ENCODE measurements at places on chromosomes 6 and 20. TPM values are rescaled to one million over a fixed set of nuclear protein-coding genes. Genes with fewer than 3 reads are reported as not detected.

GRCh38 chr6:38110481-38110971 lies 291.0 kb downstream of the ZFAND3 start:
- DNase-seq, result peak; percentile 5

DNA sequence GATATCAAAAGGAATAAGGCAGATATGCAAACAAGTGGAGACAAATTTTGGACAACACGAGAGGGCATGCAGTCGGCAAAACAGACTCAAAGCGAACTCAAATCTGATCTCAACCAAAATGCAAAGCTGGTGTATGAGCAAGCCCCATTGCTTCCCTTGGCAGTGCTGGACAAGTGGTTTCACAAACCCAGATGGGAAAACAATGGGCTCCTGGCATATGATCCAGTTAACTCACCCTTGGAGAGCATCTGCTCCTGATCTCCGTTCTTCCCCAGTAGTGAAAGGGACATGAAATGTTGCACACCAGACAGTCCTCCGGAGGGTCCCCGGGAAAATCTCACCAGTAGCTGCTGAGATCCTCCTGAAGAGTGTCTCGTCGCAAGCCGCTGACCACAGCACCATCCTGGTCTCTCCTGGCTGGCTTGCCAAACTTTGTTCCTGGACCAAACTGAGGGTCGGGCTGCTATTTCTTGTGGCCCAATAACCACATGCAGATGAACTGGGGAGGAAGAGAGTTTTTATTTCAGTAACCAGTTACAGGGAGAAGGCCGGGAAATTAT lies 84.3 kb upstream of the THBS2 start:
- DNase-seq, result no peak

DNA sequence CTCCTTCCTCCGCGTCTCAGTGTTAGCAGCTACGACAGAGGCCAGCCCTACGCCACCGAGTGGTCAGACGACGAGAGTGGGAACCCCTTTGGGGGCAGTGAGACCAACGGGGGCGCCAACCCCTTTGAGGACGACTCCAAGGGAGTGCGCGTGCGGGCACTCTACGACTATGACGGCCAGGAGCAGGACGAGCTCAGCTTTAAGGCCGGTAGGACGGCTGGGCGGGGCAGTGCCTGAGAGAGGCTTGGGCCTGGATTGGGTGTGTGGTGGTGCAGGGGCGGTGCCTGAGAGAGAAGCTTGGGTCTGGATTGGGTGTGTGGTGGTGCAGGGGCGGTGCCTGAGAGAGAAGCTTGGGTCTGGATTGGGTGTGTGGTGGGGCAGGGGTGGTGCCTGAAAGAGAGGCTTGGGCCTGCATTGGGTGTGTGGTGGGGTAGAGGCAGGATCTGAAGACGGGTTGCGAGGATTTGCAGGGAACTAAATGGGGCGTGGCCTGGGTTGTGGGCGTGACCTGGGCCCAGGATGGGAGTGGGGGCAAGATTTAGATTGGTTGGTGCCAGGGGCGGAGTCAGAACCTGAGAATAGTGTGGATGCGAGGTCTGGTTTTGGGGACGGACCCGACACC lies 24.4 kb downstream of the SPDEF start:
- DNase-seq, result no peak

DNA sequence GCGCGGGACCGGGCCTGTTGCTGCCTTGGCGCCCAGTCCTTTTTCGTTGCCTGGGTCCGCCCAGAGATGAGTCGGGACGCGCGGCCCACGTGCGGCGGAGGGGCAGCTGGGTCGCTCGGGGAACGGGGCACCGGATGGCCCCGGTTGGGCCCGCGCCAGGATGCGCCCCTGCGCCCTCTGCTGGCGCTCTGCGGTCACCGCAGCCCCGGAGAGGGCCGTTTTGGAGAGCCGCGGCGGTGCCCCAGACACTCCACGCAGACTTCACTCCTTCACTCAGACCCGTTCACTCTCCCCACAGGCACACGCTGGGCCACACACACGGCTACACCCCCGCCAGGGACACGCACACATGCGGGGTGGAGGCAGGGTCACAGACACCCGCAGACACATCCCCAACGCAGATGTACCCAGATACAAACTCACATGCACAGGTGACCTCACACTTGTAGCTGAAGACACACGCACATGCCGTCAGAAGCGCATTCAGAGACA lies 38.8 kb downstream of the SRC start:
- peak; percentile 78 for DNase-seq

GRCh38 chr20:29689411-29690225 lies 1567.8 kb upstream of the DEFB115 start:
- DNase-seq, result no peak

GRCh38 chr6:162960679-162961457 lies 233.1 kb downstream of the PACRG start:
- DNase-seq, result no peak

DNA sequence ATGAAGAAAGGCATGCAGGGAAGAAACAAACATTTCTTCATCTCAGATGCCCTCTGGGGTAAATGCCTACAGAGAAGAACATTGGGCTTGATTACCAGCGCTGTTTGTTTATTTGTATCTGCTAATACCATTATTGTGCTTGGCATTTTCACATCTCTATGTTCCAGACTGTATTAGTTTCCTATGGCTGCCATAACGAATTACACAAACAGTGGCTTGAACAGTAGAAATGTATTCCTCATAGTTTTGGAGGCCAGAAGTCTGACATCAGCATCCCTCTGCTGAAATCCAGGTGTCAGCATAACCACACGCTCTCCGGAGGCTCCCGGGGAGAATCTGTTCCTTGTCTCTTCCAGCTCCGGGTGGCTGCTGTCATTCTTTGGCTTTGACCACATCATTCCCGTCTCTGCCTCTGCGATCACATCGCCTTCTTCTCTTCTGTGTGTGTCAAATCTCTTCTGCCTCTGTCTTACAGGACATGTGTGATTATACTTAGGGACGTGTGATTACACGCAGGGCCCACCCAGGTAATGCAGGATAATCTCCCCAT lies 241.6 kb upstream of the SUPT3H start:
- no peak for DNase-seq

GRCh38 chr6:105087571-105088211 lies 92.1 kb downstream of the POPDC3 start:
- DNase-seq, result peak; percentile 29

GRCh38 chr6:69392745-69393144 lies 404.1 kb downstream of the LMBRD1 start:
- no peak for DNase-seq

GRCh38 chr6:31767096-31767645 lies 4.7 kb downstream of the SAPCD1 start:
- no peak for DNase-seq

DNA sequence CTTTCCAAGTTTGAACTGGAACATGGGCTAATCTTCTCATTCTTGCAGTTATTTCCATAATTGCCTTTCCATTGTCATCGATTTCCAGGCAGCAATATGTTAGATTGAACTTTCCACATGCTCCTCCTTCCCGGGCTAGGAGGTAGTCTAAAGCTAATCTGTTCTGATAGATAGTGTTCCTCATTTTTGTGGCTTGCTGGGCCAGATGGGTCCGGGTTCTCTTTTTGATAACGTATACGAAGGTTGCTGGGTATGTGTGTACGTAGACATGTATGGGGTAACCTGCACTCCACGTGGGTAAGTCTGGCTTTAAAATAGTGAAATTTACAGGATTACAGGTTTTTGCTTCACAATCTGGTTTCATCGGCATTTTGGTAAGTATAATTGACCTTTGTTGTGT lies 14.0 kb upstream of the GMPR start:
- DNase-seq, result no peak

GRCh38 chr6:23659125-23659524 lies 466.9 kb upstream of the NRSN1 start:
- DNase-seq, result peak; percentile 38

DNA sequence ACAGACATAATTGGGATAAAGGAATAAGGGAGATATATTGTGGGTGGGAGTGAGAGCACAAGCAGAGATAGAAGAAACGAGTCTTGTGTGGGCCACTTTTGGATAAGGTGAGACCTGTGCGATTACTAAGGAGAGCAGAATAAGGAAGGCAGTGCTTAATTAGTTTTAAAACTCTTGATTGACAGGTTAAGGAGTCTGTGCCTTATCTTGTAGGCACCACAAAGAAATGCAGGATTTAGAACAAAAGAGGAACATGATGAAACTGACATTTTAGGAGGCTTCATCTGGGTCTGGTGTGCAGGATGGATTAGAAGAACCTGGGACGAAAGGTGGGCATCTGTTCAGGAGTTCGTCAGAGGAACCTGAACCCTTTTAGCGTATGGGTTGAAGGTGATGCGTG lies 70.2 kb upstream of the KIF25 start:
- no peak for DNase-seq

GRCh38 chr6:168035661-168036545 lies 38.4 kb downstream of the KIF25 start:
- peak; percentile 78 for DNase-seq

GRCh38 chr20:7883309-7883708 lies 56.9 kb downstream of the HAO1 start:
- no peak for DNase-seq

- no peak for DNase-seq
Observed at GRCh38 chr6:1687402-1687801, 77.7 kb downstream of the FOXC1 start.

DNA sequence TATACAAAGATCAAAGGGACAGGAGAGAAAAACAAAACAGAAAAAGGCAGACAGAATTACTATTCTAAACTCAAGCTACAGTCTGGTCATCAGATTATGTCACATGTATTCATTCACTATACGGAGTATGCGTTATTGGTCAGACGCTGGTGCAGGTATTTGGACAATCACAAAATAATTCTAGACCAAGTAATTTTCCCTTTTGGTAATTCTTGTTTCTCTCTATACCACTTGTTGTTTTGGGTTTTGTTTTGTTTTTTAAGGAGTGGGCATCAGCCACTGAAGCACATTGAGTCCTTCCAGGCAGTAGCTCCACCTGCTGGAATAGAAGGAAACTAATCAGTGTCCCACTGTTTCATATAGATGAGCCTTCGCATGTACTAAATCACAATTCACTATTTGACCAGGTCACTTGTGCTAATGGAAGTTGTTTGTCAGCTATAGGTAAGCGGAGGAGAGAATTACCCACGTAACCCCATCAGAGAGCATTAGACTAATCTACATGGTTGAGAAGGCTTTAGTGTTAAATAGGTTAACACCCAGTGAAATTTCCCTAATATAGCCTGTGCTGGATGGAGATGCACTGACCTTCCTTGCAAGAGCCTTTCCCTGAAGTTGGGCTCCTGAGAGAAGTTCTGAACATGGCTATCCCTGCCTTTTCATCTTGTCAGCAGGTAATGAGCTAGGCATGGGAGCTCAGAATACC lies 77.9 kb downstream of the TNFAIP3 start:
- DNase-seq, result peak; percentile 27

DNA sequence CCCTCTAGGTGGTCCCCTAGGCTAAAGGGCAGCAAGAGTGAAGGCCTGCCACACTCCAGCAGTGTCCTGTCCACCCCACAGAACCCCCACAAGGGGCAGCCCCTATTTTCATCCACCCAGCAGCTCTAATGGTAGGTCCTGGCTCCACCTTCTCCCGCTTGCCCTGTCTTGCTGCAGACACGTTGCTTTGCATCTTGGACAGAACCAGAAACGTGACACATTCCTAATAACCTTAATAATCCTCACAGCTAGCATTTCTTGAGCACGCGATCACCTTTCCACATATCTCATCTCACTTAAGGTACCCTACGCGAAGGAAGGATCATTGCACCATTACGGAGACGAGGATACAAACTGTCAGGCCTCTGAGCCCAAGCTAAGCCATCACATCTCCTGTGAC lies 11.7 kb upstream of the SLC22A23 start:
- no peak for DNase-seq

- no peak for DNase-seq
Observed at GRCh38 chr6:168299541-168300511, 19.8 kb downstream of the DACT2 start.

DNA sequence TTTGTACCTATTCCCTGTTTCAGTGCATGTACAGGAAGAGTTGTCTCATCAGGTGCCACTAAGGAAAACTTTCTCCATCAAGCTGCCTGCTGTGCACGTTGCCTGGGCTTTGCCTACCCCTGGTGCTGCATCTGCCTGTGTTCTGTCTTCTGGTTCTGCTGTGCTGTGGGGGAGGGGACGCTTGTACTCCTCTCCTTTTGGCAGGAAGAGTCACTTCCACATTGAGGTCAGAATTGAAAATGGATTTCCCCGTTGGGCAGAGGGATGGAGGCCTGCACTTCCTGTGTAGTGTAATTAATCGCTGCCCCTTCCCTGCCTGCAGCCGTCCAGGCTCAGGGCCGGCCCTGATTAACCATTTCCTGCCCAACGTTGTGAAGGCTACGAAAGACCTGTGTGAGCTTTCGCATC lies 153.3 kb downstream of the SCML4 start:
- DNase-seq, result peak; percentile 68

- DNase-seq, result no peak
Observed at GRCh38 chr20:10667077-10667401, 6.8 kb downstream of the JAG1 start.

GRCh38 chr20:45293041-45294002 lies 13.3 kb upstream of the RBPJL start:
- DNase-seq, result no peak

DNA sequence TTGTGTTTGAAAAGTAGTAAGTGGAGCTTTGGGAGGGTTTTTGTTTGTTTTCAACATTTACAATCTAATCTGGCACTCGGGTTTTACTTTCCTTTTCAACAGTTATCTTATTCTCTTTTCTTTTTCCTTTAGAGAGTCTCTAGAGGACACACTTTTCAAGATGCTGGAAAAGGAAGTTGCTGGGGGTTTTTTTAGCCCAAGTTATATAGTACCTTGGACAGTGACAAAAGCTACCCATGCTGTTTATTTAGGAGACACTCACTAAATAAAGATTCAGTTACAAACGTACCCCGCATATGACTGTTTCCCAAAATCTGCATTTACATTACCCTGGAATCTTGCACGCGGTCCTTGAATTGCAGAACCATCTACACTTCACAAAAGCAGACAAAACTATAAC lies 78.8 kb downstream of the MAP7 start:
- DNase-seq, result no peak

DNA sequence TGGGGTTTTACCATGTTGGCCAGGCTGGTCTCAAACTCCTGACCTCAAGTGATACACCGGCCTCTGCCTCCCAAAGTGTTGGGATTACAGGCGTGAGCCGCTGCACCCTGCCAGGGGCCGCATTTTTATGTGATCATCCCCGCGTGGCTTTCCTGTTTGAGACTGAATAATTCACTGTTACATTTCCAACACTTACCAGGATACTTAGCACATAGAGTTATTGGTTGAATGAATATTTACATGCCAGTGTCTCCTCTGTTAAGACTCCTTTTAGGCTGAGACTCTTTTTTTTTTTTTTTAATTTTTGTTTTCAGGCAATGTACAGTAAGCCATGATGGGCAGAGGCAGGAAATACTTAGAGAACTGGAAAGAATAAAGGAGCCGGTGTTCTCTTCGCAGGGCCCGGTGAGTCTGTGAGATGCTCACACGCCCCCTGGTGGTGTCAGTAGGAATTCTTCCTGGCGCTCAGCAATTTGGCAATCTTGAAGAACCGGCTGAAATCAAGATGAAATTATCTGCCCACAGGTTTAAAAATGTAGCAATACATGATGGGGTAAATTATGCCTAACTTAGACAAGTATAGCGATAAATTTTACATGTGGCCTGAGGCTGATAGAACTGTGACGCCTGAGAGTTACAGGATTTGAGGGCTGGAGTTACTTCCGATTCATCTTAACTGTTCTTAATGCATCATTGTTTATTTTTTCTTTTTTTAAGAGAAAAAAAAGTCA lies 7.6 kb upstream of the RNF114 start:
- DNase-seq, result peak; percentile 97

Gene CCN6
- not detected for total RNA-seq

Gene ADAM33
- total RNA-seq, result not detected

Gene DSP
- not detected for total RNA-seq

Gene NDRG3
- 46.6 TPM for total RNA-seq

Gene BTNL2
- not detected for total RNA-seq

Gene SRF
- 25.8 TPM for total RNA-seq

Gene ENPP5
- total RNA-seq, result not detected

Gene PRDM1
- total RNA-seq, result not detected

Gene OR12D3
- not detected for total RNA-seq

Gene TRERF1
- 1.3 TPM for total RNA-seq
